ENCODE measurements at places on chromosomes 11 and 22.

- DNase-seq: no peak
Measured at GRCh38 chr22:35598396-35598710, 18.8 kb downstream of the MB start.

DNA sequence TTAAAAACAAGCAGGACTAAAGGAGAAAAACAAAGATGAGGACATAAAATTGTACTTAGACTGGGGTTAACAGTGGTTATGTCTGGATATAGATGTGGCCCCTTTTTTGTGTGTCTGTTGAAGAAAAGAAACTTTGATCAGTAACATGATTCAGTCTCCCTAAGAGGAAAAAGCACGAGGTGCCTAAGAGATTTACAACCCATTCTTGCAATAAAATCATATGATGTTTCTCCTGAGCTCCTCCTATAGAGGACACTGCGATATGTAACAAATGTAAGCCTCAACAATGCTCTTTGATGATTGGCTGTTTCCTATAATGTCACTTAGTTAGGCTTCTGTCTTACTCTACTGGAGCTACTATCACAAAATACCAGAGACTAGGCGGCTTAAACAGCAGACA lies 77.9 kb downstream of the FBXO7 start:
- no peak for DNase-seq

- DNase-seq: no peak
Measured at GRCh38 chr22:49155770-49156580, 671.7 kb downstream of the BRD1 start.

DNA sequence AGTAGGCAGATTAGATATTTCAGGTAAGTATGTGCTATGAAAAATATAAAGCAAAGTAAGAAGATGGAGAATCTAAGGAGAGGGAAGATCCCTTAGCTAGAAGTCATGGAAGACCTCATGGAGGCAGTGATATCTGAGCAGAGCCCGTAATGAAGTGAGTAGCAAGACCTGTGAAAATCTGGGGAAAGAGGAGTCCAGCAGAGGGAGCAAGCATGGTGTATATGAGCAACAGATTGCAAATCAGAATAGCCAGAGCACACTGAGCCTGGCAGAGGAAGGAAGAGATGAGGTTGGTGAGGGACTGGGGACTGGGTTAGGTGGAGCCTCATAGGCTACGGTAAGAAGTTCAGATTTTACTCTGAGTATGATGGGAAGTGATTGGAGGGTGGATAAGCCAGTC lies 9.4 kb downstream of the LHFPL7 start:
- DNase-seq: no peak

- DNase-seq: no peak
Measured at GRCh38 chr22:22161924-22162851, 82.4 kb upstream of the VPREB1 start.

DNA sequence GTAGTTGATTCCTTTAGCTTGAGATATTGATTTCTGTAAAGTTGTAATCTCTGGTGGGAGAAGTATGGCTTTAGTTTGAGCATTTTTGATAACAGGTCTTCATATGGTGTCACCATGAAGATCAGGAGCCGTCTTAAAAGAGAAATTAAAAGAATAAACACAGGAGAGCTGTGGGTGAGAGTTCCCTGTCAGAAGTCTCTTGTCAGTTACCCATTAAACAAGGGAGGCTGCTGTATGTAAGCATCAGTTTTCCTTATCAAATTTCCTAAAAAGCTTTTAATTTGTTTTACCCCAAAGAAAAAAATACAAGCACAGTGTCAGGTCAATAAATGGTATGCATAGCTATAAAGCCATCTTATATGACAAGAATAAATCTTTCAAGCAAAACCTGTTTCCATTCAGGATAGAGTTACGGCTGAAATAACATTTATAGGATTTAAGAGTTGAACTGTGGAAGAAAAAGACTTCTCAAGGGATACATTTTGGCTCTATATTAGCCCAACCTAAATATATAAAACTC lies 767.5 kb downstream of the JRKL start:
- no peak for DNase-seq

DNA sequence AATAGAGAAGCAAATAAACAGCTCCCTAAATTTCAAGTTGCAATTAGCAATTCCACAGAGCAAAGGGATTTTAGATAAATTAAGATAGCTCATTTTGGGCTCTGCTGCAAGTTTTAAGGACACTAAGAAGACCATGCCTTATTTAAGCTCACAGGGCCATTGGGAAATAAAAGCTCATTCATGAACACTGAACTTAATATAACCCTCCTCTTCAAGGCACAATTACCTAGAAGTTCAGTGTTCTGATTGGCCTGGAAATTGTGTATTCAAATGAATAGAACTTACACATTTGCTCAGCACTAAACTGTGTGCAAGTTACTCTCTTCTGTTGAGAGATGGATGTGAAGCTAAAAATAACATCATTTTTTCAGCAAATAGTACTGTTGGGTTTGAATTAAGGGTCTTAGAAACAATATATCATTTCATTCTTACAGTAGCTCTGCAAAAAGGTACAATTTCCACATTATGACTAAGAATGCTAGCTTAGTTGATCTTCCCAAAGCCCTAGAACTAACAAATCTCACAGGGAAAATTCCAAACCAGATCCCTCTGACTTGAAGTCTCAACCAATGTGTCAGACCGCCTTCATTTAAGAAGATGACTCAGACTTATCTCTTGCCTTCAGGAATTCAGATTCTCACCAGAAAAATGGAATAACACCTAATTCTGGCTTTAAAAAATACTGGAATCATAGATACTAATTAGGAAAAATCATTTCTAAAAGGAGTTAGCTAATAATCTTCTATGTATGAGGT lies 87.4 kb upstream of the LRRC55 start:
- DNase-seq: no peak

- DNase-seq: no peak
Measured at GRCh38 chr11:30861531-30861930, 275.4 kb upstream of the MPPED2 start.

DNA sequence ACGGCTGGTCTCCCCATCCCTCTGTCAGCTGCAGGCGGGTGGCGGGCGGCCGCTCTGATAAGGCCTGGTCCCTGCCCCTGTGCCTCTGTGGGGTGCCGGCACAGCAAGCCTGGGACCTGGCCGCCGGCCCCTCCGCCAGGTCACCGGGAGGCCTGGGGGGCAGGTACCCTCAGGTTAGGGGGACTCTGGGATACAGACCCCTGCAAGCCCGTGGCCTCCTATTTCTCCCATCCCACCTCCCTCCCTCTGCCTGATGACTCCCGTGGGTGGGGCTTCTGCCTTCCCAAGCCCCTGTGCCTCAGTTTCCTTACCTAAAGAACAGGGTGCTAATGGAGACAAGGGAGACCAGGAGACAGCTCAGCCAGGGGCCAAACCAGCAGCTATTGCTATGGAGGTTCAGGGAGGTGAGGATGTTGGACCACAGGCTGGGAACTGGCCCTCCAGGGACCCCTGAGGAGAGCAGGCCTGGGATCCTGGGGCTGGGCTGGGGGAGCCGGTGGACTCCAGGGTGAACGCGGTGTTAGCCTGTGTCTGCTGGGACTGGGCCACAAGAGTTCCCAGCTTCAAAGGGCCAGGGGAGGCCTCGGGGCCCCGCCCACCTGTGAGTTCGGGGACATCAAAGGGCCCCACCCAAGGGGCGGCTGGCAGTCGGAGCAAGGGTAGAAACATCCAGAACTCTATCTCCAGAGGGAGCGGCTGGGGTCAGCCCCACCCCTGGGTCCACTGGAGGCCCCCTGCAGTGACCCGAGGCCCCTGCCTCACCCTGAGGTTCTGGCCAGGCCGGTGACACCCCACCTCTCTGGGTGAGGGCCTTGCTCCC lies 32.0 kb upstream of the TH start:
- no peak for DNase-seq
